ENCODE measurements at places on chromosomes 7 and 10.

DNA sequence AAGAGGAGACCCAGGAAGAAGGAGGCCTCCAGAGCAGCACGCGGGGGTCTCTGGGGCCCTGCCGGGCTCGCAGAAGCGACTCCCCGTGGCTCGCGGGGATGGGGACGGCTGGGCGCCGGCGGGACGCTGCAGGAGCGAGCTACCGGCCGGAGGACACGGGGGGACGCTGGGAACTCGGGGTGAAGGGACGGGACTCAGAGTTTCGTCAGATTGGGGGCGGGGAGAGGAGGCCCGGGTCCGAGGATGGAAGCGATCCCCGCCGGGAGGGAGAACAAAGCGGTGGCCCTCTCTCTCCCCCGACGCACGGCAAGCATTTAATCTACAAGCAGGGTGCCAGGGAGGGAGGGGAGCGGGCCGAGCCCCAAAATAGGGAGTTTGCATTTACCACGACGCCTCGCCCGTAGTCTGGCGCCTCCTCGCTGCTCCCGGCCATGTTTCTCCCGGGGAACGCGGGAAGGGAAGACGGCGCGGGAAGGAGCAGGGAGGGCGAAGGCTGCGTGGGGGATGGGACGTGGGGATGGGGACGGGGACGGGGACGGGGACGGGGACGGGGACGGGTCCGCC lies at the start of gene PRTFDC1:
PRTFDC1 (minus strand) TSS at position 464 of the 564 bp plus-strand sequence; CDS start at position 433, 31 bp downstream.
- DNase-seq, result peak; percentile 1
- H3K36me3 ChIP-seq, result no peaks in the 10 kb centered on the region
- H3K27me3 ChIP-seq, result peaks cover 68% of the 10 kb centered on the region

- H3K27ac ChIP-seq, result peak overlapping the region; percentile 94
- no peaks in the 10 kb centered on the region for H3K27me3 ChIP-seq
- DNase-seq, result no peak
- H3K36me3 ChIP-seq, result no peaks in the 10 kb centered on the region
Observed at GRCh38 chr7:106108991-106109390, 3.1 kb downstream of the SYPL1 start.

DNA sequence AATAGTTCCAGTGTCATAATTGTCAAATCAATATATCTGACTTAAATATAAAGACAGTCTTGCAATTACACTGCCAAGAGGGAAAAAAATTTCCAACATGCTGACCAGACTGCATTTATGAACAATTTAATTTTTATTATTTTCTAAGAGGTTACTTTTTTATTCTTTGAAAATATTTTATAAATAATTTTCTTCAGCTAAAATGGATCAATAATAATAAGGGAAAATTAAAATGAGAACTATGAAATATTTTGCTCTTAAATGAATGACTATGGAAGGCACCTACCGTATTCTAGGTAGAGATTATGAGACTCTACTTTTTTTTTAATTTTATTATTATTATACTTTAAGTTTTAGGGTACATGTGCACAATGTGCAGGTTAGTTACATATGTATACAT lies 1032.5 kb upstream of the LRRN3 start:
- no peak overlapping the region for H3K27ac ChIP-seq
- H3K4me3 ChIP-seq, result no peak overlapping the region
- no peak for DNase-seq
- H3K27me3 ChIP-seq, result no peaks in the 10 kb centered on the region

GRCh38 chr10:100528123-100528886 lies 1.4 kb downstream of the NDUFB8 start:
- H3K4me1 ChIP-seq, result peaks cover 17% of the 10 kb centered on the region
- H3K27ac ChIP-seq, result peak overlapping the region; percentile 99
- DNase-seq, result no peak
- H3K36me3 ChIP-seq, result peaks cover 9% of the 10 kb centered on the region
- peak overlapping the region; percentile 99 for H3K4me3 ChIP-seq
- H3K27me3 ChIP-seq, result no peaks in the 10 kb centered on the region

DNA sequence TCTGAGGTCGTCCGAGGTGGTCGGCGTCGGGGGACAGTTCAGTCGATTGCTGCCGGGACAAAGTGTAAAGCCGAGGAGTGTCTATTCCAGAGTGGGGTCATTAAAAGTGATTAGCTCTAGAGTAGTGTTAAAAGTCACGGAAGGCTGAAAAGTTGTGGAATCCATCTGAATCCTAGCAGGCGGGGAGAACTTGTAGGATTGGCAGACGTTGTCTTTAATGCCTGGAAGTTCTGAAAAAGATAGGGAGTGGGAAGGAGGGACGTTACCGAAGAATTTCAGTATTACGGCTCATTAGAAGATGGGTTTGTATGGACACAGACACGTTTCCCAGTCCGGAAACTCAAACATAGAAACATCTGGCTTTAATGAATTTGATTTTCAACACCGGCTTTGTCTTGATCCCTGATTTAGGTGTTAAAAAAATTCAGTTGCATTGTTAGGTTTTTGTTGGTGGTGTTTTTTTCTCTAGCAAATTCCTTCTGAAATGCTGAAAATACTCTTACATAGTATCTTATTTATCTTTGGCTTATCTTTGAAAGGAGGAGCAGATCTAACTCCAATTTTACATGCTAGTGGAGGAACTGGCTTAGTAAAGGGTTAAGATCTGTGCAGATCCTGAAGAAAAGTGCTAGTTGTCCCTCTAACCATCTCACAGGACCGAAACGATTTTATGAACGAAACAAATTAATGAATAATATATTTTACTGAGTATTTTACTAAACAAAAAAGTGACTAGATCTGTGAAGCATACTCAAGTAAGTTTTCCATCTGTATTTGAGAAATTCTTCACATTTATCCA lies 900 bp downstream of the MKLN1 start:
- H3K27me3 ChIP-seq, result no peaks in the 10 kb centered on the region
- H3K4me1 ChIP-seq, result peaks cover 57% of the 10 kb centered on the region
- DNase-seq, result no peak

DNA sequence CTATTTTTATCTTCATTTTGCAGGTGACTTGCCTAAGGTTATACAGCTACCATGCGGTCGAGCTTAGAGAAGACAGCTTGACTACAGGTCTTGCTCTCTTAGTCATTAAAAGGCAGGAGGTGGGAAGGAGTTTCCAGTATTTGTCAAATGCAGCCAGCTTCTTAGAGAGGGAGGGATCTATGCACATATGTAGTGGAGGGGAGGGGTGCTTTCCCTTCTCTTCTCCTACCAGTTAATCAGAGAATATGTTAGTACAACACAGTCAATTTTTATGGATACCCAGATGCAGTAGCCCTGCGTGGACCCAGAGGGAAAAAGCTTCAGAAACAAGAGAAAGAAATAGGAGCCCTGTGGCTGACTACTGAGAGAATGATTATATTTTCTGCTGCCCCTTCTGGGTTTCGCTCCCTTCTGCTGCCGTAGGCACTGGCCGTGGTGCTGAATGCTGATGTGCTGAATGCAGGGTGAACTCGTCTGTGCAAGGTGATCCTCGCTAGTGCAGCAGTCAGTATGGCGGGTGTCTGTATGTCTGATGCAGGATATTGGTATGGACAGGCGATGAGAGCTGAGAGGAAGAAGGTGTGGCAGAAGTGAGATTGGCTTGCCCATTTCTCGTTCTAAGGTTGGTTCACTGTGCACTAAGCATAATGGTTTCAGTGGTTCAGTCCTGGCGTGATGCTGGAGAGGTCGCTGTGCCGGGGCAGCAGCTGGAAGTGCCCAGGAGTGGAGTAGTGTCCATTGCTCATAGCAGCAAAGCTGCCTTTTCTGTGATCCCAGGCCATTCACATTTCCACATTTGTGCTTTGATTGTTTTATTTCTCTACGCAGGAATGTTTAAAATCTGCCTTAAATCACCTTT lies 189.2 kb upstream of the PODXL start:
- H3K4me1 ChIP-seq, result no peaks in the 10 kb centered on the region
- peaks cover 18% of the 10 kb centered on the region for H3K27me3 ChIP-seq
- DNase-seq, result no peak
- no peak overlapping the region for H3K27ac ChIP-seq
- no peak overlapping the region for H3K4me3 ChIP-seq

- H3K4me3 ChIP-seq, result no peak overlapping the region
- H3K36me3 ChIP-seq, result no peaks in the 10 kb centered on the region
- H3K27ac ChIP-seq, result no peak overlapping the region
- no peak for DNase-seq
- no peaks in the 10 kb centered on the region for H3K4me1 ChIP-seq
- H3K27me3 ChIP-seq, result no peaks in the 10 kb centered on the region
Observed at GRCh38 chr7:48296966-48297365, 125.7 kb downstream of the ABCA13 start.

- DNase-seq, result no peak
- H3K36me3 ChIP-seq, result peaks cover 10% of the 10 kb centered on the region
- H3K27me3 ChIP-seq, result peaks cover 7% of the 10 kb centered on the region
Observed at GRCh38 chr10:133453516-133454203, at the start of gene SCART1. SCART1 (plus strand) TSS chr10:133453945; CDS start chr10:133453998, 53 bp downstream.

DNA sequence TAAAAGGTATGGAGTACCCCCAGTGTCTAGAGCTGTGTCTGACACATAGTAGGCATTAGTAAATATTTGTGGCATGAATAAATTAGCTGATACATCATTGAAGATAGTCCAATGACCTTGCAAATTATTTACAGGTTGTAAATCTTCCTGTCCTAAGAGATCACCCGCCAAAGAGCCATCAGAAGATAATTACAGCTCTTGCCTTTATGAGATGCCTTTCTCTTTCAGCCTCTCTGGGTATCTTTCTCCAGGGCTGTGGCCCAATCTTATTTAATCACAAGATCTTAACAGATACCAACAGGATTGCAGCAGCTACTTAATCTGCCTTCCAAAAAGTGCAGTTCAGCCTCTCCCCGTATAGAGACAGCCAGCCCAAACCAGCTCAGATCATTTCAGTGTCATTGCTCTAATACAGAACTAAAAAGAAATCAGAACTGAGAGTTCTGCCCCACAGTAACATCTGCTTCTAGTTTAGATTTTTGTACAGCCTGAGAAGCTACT lies 41.5 kb downstream of the MYOF start:
- H3K36me3 ChIP-seq, result peaks cover 7% of the 10 kb centered on the region
- no peaks in the 10 kb centered on the region for H3K4me1 ChIP-seq
- H3K4me3 ChIP-seq, result no peak overlapping the region
- H3K27ac ChIP-seq, result no peak overlapping the region

- DNase-seq, result no peak
- H3K4me1 ChIP-seq, result no peaks in the 10 kb centered on the region
- no peak overlapping the region for H3K27ac ChIP-seq
- H3K36me3 ChIP-seq, result no peaks in the 10 kb centered on the region
- no peak overlapping the region for H3K4me3 ChIP-seq
Observed at GRCh38 chr7:49187543-49188268, 263.4 kb downstream of the CDC14C start.

DNA sequence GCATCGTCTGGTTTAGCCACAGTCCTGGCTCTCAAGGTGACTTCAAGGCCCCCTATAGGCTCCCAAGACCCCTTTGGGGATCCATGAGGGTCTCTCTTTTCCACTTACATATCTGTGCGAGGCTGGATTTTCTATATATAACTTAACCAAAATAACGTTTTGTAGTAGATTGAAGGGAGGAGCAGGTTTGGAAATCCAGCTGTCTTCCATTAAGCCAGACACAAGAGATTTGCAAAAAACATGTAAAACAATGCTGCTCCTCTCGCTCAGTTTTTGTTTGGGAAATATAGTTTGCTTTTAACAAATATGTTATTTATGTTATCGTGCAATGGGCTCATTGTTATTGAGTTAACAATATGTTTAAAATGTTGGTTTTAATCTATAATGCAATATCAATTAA lies 811.2 kb downstream of the TYW1 start:
- no peaks in the 10 kb centered on the region for H3K27me3 ChIP-seq
- H3K36me3 ChIP-seq, result no peaks in the 10 kb centered on the region
- H3K4me3 ChIP-seq, result no peak overlapping the region
- no peak overlapping the region for H3K27ac ChIP-seq
- no peaks in the 10 kb centered on the region for H3K4me1 ChIP-seq

- DNase-seq, result no peak
- H3K36me3 ChIP-seq, result no peaks in the 10 kb centered on the region
- H3K4me3 ChIP-seq, result no peak overlapping the region
- H3K27me3 ChIP-seq, result peaks cover 8% of the 10 kb centered on the region
- H3K27ac ChIP-seq, result no peak overlapping the region
Observed at GRCh38 chr10:60008816-60009215, 102.5 kb upstream of the CCDC6 start.

- no peak overlapping the region for H3K4me3 ChIP-seq
- no peaks in the 10 kb centered on the region for H3K36me3 ChIP-seq
- DNase-seq, result no peak
- no peaks in the 10 kb centered on the region for H3K4me1 ChIP-seq
- peaks cover 4% of the 10 kb centered on the region for H3K27me3 ChIP-seq
- H3K27ac ChIP-seq, result no peak overlapping the region
Observed at GRCh38 chr10:11775412-11775811, 33.2 kb downstream of the ECHDC3 start.

DNA sequence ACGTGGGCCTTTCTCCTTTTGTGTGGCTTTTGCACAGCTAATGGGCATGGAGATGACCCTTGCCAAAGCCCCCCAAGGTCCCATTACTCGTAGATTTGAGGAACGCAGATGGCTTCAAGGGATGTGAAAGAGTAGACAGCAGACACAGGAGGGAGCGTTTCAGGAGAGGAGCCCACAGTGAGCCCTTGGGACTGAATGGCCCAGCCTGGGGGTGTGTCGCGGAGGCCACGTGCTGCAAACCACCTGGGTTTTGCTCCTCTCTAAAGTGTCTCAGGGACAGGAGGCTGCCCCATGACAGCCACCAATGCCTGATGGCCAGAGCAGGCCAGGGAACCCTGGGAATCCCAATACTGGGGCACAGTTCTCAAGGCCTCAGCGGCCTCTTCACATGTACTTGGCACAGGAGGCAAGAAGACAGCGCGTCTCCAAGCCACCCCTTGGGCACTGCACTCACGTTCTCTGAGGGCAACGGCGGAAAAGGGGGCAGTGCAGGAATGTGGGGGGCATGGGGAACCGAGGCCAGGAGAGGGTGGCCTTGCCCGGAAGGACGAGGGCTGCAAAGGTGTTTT lies 185.2 kb downstream of the WDR37 start:
- H3K36me3 ChIP-seq, result peaks cover 7% of the 10 kb centered on the region
- no peaks in the 10 kb centered on the region for H3K4me1 ChIP-seq

GRCh38 chr7:77913977-77914607 lies 115.5 kb downstream of the PHTF2 start:
- H3K36me3 ChIP-seq, result peaks cover 8% of the 10 kb centered on the region
- no peaks in the 10 kb centered on the region for H3K27me3 ChIP-seq
- DNase-seq, result no peak
- peak overlapping the region; percentile 7 for H3K27ac ChIP-seq

- H3K4me1 ChIP-seq, result no peaks in the 10 kb centered on the region
- no peak overlapping the region for H3K27ac ChIP-seq
- no peaks in the 10 kb centered on the region for H3K27me3 ChIP-seq
- no peak for DNase-seq
- H3K4me3 ChIP-seq, result no peak overlapping the region
- no peaks in the 10 kb centered on the region for H3K36me3 ChIP-seq
Observed at GRCh38 chr7:117809958-117810357, 63.3 kb downstream of the CTTNBP2 start.
